ENCODE measurements at places on chromosomes 4 and X.

DNA sequence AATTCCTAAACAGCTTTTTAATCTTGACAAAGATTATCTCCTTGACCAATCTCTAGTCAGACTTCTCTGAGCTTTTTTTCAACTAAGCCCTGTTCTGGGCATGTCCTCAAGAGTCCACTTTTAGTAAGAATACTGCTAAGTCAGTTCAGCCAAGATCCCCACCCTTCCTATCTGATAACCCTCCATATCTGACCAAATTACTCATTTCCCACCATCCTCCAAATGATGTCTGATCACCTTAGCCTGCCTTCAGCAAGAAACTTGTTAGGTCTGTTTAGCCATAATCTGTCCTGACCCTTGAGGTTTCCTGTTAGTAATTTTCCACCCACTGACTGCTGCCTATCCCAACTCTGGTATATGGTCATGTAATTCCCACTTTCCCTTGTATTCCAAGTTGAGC, 65.2 kb downstream of the FAM13A start:
- DNase-seq, result no peak

- DNase-seq, result no peak
These were observed 82.6 kb upstream of the TMEM164 start for GRCh38 chrX:109920325-109920724.

GRCh38 chrX:79170476-79171035, 26.1 kb downstream of the GPR174 start:
- DNase-seq, result no peak

DNA sequence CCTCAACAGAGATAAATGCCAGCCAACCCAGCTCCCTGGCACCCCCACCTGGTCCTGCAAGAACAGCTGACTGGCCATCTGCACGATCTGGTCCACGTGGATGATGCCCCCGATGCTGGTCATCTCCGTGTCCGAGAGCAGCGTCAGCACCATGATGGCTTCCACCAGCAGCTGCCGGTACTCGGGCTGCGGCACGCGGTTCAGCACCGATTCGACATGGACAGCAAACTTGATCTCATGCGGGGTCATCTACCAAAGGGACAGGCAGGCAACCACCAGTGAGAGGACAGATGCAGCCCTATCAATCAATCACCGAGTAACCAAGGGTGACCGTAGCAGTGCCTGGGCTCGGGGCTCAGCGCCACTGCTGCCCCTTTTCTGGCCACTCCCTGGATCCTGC, 89.8 kb downstream of the PHKA2 start:
- no peak for DNase-seq

DNA sequence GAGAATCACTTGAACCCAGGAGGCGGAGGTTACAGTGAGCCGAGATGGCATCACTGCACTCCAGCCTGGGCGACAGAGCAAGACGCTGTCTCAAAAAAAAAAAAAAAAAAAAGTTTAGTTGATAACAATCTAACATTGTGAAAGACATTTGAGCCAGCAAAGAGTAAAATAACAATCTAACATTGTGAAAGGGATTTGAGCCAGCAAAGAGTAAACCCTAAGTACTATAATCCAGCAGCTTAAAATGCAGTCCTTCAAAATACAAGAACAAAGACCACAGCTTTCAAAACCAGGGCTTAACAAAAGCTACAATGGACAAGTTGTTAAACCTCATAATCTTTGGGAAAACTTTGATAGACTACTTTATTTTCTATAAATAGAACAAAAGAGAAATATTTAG, 16.9 kb downstream of the MFAP3L start:
- no peak for DNase-seq

DNA sequence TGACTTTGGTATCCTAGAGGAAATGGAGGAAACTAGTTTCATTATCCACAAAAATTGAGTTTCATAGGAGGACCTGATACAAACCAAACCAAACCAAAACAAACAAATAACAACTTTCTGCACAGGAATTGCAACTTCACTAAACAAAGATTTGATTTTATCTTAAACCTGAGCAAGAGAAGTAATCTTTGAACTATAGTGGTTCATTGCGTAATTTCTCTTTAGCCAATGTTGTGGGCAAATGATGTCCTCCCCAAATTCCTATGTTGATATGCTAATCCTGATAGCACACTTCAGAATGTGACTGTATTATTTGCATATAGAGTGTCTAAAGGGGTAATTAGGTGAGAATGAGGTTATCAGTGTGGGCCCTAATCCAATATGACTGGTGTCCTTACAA, 102.4 kb downstream of the CAMK2D start:
- no peak for DNase-seq

GRCh38 chr4:15233264-15233597, 194.6 kb upstream of the C1QTNF7 start:
- DNase-seq, result no peak

GRCh38 chr4:77805840-77806239, 13.3 kb downstream of the CNOT6L start:
- no peak for DNase-seq

DNA sequence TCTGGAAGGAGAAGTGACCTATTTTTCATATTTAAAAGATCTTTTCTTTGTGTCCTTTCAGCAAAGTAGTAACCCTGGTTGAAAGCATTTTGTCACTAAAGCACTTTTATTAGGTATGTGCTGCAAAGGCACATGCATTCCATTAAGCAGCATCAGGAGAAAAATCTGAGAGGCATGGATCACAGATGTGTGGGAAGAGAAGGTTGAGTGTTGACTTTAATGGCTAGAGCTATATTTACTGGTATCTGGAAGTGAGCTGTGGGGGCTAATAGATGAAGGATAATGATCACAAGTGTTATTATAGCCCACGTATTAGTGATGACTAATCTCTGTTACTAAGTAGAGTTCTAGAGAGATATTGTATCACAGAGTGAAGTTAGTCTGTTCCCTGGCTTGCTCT, 1520.7 kb downstream of the ARAP2 start:
- no peak for DNase-seq

GRCh38 chrX:70025464-70025863, 24.3 kb downstream of the AWAT2 start:
- DNase-seq, result no peak

- DNase-seq, result peak; percentile 56
These were observed 8.9 kb upstream of the NAP1L5 start for GRCh38 chr4:88706574-88706973.

GRCh38 chrX:106249706-106250379, 81.7 kb downstream of the PWWP3B start:
- DNase-seq, result no peak

DNA sequence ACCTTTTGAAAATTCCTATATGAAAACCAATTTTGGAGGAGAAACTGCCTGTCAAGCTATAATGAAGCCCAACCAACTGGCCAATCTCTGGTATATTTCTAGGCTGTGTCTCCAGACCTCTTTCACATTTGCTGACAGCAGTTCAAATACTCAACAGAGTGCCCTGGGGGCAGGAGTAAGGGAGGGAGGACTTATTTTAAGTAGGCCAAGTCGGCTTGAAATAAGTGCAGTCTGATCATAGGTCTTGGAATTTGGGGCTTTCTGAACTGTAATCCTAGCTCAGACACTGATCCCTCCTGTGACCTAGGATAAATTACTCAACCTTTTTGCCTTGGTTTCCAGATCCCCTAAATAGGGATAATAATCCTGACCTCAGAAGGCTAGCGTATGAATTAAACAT, 59.4 kb upstream of the SLC7A11 start:
- DNase-seq, result no peak

DNA sequence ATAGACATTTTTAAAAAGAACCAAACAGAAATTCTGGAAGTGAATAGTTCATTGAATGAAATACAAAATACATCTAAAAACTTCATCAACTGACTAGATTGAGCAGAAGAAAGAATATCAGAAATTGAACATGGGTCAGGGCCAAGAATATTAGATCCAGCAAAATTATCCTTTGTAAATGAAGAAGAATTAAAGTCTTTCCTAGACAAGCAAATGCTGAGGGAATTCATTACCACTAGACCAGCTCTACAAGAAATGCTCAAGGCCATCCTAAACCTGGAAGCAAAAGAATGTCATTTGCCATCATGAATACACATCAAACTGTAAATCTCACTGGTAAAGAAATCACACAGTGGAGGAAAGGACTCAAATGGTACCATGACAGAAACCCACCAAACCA, 72.7 kb upstream of the RPL34 start:
- no peak for DNase-seq

GRCh38 chr4:88823058-88823919, 125.7 kb upstream of the NAP1L5 start:
- DNase-seq, result peak; percentile 95

DNA sequence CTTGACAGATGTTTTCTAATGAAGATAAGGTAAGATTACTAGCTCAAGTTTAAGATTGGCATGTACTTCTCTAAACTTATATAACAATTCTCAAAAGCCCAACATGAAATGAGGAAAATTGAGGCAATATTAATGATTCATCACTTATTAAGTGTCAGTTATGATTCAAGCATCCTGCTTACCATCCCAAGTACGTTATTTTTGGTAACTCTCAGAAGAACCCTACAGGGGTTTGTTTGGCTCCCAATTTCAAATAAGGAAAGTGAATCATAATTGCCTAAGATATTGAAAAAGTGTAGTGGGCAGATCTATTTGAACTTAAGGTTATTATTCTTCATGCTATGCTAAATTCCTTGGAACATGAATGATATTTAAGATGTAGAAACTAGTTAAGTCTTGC, 387.9 kb upstream of the TENM3 start:
- DNase-seq, result no peak

GRCh38 chrX:18426004-18426320, 554 bp downstream of the CDKL5 start:
- no peak for DNase-seq

GRCh38 chr4:107125496-107125895, 89.4 kb upstream of the DKK2 start:
- no peak for DNase-seq

Data from right lung (tissue), 10 donors.